ENCODE measurements at places on chromosomes 11 and 22.

DNA sequence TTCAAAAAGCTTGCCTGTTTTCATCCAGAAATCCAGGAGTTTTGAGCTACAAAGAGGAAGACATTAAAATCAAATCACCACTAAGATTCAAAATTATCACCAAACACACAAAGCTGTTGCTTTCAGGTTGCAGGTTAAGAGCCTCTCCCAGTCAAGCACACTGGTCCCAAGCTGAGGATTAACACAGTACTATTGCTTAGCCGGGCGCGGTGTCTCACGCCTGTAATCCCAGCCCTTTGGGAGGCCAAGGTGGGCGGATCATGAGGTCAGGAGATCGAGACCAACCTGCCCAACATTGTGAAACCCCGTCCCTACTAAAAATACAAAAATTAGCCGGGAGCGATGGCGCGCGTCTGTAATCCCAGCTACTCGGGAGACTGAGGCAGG, 1165.1 kb downstream of the LRRC4C start:
- no peak for DNase-seq

GRCh38 chr11:88280673-88281316, 56.7 kb downstream of the CTSC start:
- DNase-seq, result no peak

DNA sequence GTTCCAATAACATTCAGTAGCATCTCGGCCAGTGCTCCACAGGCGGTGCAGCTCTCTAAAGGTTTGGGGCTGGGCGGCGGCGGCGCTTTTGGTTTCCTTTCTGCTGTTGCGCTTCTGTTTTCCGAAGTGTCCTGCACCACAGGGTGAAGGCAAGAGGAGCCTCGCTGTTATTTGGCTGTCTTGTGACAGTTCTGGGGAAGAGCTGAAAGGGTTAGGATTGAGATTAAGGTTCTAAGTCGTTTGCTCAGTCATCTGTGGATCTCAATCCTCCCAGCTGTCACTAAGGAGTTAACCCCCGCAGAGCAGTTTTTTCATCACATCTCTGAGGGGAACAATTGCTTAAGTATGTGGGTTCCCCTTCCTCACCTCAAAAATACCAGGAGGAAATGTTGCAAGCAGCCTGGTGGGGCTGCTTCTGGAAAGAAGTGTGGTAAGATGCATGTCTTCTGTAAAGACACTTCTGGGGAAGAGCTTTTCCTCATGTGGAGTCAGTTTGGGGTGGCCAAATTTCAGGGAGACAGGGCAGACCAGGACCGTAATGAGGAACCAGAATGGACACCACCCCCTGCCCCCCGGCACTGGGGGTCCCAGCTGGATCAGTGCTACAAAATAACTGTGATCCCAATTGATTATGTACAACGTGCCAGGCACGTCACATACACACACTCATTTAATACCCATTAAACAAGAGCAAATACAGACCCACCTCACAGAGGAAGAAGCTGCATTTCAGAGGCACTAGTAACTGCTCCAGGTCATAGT, 14.2 kb downstream of the TMEM121B start:
- peak; percentile 27 for DNase-seq

GRCh38 chr22:37661160-37661924, 2.8 kb downstream of the PDXP start:
- peak; percentile 79 for DNase-seq

DNA sequence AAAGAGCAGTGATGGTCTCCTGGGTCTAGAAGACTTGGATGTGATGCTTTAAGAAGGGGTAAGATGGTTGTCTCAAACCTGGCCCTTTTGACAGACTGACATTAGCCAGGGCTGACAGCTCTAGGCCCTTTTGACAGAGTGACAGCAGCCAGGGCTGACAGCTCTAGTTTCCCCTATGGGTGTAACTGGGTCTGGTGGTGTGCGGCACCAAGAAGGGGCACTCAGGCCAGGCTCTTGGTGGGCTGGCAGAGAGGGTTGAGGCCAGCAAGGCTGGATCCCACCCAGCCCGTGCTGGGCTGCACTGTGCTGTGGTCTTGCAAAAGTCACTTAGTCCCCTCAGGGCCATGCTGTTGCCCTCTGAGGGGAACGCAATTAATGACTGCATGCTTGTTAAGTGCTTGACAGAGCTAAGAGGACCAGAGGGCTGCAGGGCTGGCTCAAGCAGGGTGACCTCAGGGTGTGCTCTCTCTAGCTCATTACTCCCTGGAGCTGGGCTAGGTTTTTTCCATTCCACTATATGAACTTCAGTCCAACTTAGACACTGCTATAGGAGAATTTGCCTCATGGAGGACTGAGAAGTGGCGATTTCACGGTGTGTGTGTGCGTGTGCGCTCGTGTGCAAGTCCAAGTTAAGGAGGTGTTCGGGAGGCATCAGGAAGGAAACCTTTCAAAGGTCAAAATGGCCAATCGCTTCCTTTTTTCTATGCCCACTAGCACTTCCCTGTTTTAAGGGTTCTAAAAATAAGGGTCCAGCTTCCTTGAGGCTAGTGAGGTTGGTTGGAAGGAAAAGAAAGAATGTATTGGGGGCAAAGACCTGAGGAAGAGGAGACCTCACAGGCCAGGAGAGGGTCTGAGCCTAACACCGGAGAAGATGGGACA, 4.4 kb downstream of the UBASH3B start:
- DNase-seq, result no peak

DNA sequence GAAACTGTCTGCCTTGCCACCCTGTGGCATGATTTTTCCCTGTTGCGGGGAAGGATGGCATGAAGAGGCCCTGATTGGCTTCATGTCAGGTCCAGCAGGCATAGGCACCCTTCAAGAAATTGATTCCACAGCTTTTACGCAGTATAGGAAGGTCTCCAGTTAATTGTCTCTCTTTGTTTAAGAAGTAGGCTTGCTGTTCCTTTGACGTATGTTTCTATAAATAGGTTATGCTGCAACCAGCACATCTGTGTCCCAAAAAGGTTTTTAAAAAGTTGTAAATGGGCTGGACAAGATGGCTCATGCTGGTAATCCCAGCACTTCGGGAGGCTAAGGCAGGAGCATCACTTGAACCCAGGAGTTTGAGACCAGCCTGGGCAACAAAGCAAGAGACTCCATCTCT, 62.6 kb downstream of the CD6 start:
- no peak for DNase-seq

DNA sequence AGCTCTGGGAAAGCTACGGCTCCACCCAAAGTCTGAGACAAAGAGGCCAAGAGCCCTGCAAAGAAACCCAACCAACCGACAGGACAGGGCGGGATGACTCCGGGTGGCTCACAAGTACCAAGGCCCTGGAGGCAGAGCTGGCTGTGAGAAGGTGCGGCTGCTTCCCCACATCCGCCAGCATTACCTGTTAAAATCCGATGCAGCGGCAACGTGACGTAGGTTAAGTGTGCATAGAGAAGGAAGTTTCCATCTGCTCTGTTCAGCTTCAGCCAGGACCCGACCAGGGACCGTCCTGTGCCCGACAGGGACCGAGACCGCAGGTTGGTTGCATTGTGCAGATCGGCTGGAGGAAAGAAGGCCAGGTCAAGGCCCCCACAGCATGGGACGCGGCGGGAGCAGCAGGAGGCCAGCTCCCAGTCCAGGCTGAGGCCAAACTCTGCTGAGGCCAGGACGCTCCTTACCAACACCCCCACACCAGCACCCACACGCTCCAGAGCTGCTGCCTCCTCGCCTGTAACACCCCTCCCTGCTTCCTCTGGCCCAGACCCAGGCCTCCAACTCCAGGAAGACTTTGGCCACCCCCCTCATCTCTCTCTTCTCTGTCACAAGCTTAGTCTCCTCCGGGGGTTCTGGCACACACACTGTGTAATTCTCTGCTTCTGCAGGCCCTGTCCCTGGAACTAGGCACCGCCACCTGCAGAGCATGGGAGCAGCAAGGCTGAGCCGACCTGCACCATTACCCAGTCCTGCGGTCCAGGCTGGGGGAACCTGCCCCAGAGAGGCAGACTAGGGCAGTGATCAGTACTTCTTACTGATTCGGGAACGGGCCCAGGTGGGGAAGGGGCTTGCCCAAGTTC, 34.1 kb downstream of the NUP50 start:
- no peak for DNase-seq

- no peak for DNase-seq
Measured at GRCh38 chr11:2921742-2922493, 7.3 kb downstream of the PHLDA2 start.

GRCh38 chr22:44130076-44130711, 50.5 kb upstream of the PARVG start:
- DNase-seq, result no peak

GRCh38 chr22:46798366-46799350, 36.2 kb downstream of the TBC1D22A start:
- DNase-seq, result peak; percentile 58

DNA sequence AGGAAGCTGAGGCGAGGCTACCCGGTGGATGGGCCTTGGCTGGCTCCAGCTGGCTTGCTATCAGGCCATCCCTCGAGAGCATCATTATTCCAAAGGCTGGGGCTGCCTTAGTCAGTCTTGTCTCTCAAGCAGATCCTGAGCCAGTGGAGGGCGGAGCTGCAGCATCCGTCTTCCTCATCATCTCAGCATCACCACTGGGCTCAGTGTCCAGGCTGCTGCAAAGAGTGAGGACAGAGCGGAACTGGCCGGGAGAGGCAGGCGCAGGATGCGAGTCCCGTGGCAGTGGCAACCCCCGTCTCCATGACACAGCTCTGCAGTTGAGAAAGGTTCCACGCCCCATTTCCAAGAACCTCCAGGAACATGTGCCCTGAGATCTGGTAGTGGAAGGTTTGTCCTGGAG, 4.4 kb downstream of the TP53I11 start:
- DNase-seq, result no peak

GRCh38 chr11:76574879-76575278, 95.7 kb downstream of the LRRC32 start:
- no peak for DNase-seq

GRCh38 chr11:132674151-132674550, 858.1 kb downstream of the OPCML start:
- no peak for DNase-seq

GRCh38 chr11:7668911-7669310, 4.4 kb downstream of the CYB5R2 start:
- no peak for DNase-seq

DNA sequence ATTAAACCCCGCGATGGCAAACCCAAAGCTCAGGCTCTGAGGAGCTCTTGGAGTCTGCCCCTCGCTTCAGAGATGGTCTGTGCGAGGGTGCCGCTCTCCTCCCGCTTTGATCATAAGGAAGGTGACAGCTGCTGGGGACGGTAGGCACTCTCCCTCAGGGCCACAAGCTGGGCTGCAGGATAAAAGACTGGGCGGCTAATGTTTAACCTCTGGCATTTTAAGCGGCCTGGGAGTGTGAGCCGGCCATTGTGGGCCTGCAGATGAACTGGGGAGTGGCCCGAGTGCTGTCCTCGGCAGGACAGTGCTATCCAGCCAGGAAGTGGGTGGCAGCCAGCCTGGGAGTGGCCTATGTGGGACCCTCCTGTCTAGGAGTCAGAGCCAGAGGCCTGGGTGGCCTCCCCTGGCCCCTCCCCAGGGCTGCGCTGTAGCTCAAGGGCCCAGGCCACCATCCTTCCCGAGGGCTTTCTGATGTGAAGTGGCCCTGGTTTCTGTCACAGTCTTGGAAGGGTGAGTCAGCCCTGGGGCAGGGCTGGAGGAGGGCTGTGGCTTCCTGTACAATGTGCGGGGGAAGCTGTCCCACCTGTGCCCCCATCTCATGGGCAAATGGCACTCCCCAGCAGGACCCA, 58.7 kb upstream of the PRODH start:
- DNase-seq, result no peak

DNA sequence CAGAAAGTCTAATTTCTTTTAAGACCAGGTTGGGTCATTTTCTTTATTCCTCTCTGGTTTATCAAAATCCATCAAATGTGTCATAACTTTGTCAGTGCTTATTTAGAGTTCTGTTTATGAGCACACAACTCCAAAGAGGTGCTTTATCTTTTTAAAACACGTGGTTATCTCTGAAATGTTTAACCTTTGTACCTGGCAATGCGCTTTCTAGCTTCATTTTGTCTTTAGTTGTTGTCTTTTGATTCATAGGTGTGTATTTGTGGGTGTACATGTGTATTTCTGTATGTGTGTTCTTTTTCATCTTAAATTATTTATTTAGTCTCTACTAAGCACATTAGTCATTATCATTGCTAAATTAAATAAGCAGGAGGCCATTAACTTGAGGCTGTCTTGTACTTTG, 251.4 kb downstream of the JRKL start:
- no peak for DNase-seq

DNA sequence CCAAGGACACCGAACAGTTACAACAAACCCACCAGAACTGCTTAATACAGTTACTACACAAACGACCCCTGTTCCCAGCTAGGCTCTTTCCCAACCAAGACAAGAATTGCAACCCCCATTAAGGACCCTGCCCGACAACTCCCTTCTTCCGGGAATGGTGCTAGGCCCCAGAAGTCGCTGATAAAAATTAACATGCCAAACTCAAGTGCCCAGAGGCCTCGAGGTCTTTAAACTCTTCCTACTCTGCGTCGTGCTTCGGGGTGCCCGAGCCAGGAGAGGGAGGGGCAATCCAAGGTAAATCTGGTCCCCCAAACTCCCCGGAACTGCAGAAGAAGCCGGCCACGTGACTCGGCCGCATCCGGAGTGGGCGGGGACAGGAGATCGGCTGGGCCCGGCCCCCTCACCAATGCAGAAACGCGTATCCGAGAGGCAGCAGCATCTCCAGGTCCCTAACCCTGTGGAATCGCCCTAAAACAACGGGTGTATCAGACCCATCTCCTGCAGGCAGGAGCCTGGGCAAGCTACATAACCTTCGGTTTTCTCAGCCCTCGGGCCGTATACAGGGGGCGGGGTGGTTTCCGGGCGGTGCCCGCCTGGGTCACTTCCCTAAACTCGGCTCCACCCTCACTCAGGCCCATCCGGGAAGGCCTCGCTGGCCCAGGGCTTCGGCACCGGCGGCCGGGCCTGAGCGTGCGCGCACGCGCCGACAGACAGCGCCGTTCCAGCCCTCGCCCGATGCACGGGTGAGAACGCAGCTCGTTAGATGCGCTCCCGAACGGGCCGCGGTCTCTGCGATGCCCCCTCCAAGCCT, 1.1 kb downstream of the CFL1 start:
- peak; percentile 55 for DNase-seq

- DNase-seq, result no peak
Measured at GRCh38 chr11:88106666-88107065, 68.6 kb downstream of the RAB38 start.

- DNase-seq, result no peak
Measured at GRCh38 chr11:96229354-96229977, 113.5 kb downstream of the MAML2 start.
